Stimulated activated CD8-positive, alpha-beta memory T cell treated with anti-CD3 and anti-CD28 coated beads, Interleukin-2, amount 100 ng/mL, for 1 hour (primary cell): ENCODE measurements at places on chromosomes 7 and 10.
A peak's percentile ranks its signal among the peaks of the same experiment; 100 is the strongest.

- no peak for DNase-seq
These were observed 5.6 kb upstream of the CNPY1 start for GRCh38 chr7:155551785-155552611.

DNA sequence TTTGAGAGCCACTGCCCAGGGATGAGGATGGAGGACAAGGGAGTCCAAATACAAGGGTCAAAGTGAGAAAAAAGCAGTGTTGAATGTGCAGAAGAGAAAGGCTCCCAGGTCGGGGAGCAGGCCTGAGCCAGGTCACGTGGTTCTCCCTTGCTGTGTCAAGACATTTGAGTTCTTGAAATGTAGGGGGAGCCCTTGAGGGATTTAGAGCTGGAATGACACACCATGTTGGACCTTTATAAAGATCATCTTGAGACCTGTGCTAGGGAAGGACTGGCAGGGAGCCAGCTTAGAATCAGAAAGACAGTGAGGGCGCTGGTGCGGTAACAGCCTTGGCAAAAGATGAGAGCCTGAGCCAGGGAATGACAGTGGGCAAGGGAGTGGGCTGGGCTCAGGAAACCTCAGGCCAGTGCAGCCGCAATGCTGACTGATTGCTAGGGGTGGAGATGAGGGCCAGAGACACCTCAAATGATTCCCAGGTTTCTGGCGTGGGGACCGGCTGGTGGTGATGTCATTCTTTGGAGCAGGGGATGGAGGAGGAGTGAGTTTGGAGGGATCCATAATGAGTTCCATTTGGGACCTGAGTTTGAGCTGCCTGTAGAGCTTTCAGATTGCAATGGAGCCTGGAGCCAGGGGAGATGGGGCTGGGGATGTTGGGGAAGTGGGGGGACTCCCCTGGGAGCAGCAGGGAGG lies 120.1 kb downstream of the PTPN20 start:
- no peak for DNase-seq

GRCh38 chr10:73635781-73636180 lies 5.5 kb downstream of the MYOZ1 start:
- DNase-seq, result no peak

- DNase-seq, result no peak
These were observed 95.3 kb downstream of the CCSER2 start for GRCh38 chr10:84423719-84424118.

- DNase-seq, result no peak
These were observed 586.8 kb upstream of the MGMT start for GRCh38 chr10:128880159-128880725.

GRCh38 chr10:118471863-118472262 lies 123.6 kb downstream of the PRLHR start:
- DNase-seq, result no peak

DNA sequence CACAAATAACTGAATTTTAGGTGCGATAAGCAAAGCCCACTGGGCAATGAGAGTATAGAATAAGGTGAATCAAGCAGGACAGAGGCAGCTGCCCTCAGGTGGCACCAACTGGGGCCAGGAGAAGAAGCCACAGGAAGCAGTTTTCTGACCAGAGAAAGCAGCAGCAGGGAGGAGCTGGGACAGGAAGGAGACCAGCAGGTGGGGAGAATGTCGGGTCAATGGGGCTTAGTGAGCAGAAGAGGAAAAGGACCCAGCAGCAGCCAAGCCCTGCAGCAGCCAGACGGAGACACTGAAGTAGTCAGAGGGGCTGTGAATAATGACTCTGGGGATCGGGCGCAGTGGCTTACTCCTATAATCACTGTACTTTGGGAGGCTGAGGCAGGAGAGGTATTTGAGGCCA lies 209.6 kb upstream of the SH2B2 start:
- no peak for DNase-seq

- no peak for DNase-seq
These were observed 11.7 kb downstream of the STAM start for GRCh38 chr10:17655567-17656146.

- no peak for DNase-seq
These were observed 9.9 kb upstream of the GSAP start for GRCh38 chr7:77426052-77426404.

- no peak for DNase-seq
These were observed 104.3 kb downstream of the AHR start for GRCh38 chr7:17402628-17403278.

DNA sequence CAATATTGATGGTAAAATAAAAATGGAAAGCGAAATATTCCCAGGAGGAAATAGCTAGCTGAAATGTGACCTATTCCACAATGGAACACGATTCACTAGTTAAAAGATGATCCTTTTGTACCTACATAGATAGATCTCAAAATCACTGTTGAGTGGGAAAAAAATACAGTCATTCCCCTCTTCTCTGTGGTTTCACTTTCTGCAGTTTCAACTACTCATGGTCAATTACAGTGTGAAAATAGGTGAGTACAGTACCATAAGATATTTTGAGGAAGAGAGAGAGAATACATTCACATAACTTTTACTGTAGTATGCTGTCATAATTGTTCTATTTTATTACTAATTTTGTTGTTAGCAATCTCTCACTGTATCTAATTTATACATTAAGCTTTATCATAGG lies 56.0 kb upstream of the COL13A1 start:
- no peak for DNase-seq

DNA sequence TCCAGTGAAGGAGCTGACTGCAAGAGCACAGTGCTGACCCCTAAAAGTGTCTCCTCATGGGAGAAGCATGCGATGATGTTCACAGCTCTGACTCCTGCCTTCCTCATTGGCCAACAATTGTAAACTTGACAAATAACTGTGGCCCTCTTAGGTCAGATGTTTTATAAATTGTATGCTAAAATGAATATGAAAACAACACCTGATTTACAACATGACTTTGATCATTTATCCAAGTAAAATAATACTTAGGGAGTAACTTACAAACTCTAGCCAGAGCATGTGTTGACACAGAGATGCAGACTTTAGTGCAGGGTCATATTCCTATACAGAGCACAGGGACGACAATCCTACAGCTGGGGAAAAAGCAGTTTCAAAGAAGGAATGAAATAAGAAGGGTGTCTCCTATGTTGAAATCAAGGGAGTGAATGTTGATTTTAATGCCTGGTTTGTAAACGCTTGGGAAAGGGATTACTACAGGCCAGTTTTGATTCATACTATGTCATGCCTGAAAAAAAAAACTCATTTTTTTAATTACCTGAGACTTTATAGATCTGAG lies 391.4 kb upstream of the AKR1E2 start:
- no peak for DNase-seq

- no peak for DNase-seq
These were observed 443 bp downstream of the RNF32 start for GRCh38 chr7:156640949-156641485.

DNA sequence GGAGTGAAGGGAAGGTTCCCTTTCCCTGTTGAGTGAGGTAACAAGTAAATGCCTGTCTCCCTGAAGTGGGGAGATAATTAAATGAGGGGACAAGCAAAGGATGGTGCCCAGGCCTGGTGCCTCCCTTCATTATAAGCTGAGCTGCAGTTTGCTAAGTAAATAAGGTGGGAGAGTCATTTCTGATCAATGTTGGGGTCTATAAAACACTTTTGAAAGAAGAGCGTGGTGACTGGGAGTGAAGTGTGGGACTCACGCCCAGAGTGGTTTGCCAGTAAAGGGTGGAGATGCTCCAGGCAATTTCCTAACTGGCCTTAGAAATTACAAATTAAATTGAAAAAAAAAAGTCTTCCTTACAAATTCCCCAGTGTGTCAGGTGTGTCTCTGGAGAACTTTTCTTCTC lies 9.6 kb upstream of the GPR15LG start:
- no peak for DNase-seq

- no peak for DNase-seq
These were observed 190.3 kb downstream of the TWIST1 start for GRCh38 chr7:18927134-18927533.

DNA sequence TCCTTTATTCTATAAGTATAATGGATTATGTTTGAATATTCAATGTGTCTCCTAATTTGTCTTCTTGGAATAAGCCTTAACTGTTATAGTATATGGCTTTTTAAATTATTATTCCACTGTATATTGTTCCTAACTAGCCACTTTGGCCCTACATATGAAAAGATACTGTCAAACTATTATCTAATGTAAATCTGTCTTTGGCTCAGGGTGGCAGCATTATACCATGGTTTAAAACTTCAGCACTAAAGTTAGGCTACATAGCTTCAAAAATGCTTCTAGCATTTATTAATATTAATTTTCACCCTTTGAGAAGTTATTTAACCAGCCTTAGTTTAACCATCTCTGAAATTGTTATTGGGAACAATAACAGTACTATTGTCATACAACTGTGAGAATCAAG lies 543.1 kb upstream of the MBL2 start:
- no peak for DNase-seq

DNA sequence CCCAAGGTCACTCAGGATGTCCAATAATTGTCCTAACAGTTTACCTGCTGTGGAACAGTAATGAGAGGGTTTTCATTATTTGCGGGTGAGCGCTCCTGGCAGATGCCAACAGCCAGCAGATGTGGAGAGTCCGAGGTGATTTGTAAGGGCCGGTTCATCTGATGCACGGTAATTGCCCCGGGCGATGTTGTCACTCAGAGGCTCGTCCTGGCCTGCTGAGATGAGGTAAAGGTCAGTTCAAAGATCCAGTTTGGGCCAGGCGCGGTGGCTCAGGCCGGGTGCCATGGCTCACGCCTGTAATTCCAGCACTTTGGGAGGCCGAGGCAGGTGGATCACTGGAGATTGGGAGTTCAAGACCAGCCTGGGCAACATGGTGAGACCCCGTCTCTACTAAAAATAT lies 16.9 kb downstream of the LHPP start:
- DNase-seq, result no peak

- DNase-seq, result no peak
These were observed 2.6 kb upstream of the SEC31B start for GRCh38 chr10:100522107-100522801.

- no peak for DNase-seq
These were observed 64.3 kb upstream of the ZNF438 start for GRCh38 chr10:31095677-31096560.

DNA sequence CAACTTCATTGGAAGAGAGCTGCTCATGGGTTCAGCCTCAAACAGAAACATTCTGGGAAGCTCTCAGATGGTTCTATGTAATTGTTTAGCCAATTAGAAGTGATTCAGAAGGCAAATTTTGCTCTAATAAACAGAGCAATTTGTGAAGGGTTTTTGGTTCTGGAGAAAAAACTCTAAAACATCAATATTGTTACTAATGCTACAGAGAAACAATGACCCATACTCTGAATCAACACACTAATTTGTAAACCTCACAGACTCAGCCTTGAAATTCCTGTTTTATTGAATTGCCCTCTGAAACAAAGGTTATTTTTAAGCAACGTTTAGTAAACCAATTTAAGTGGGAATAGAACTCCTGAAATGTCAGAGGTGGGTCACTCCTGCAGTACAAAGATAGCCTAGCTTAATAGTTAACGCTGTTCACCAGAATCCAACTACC lies 171.6 kb upstream of the SVIL start:
- no peak for DNase-seq

GRCh38 chr7:145092766-145093165 lies 256.9 kb upstream of the TPK1 start:
- no peak for DNase-seq

DNA sequence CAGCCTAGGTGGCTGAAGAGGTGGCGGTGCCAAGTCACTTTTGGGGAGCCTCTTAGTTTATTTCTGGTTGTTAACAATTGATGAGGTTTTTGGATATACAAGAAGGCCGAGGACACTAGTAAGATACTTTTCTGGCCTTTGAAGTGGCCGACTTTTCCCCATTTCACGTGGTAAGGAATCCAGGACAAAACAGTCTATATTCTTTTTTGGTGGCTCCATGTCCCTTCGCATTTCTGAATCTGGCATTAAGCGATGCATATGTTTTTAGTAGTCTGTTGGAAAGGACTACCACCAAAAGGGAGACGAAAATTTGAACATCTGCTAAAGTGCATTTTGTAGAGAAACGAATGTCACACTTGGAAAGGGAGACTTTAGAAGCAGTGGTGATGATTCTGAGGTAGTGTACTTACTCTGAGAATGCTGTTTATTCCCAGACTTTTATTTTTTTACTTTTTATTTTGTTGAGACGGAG lies 1.5 kb downstream of the MLLT10 start:
- no peak for DNase-seq

GRCh38 chr7:32131091-32131490 lies 60.9 kb upstream of the PDE1C start:
- no peak for DNase-seq

DNA sequence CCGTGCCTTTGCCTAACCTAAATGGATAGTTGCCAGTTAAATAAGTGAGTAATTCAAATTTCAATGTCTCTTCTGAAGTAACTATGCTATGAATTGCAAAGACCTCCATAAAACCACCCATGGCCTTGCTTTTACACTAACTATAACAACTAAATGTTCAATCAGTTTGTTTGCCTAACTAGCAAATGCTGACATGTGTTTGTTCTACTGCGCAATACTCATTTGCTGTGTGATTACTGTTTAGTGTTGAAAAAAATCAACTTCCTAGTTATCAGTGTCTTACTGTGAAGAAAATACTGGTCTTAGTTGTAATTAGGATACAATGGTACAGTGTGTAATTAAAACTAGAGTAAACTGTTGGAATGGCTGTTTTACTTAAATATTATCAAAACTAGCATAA lies 47.3 kb upstream of the GATAD1 start:
- no peak for DNase-seq

GRCh38 chr7:20786049-20786412 lies 655 bp downstream of the SP8 start:
- no peak for DNase-seq

GRCh38 chr7:36389371-36390198 lies at the start of gene ANLN:
Gene ANLN (plus strand): TSS chr7:36389862. CDS start chr7:36390027, 165 bp downstream.
- DNase-seq, result peak; percentile 60

- no peak for DNase-seq
These were observed 10.6 kb upstream of the BPGM start for GRCh38 chr7:134636008-134636449.

DNA sequence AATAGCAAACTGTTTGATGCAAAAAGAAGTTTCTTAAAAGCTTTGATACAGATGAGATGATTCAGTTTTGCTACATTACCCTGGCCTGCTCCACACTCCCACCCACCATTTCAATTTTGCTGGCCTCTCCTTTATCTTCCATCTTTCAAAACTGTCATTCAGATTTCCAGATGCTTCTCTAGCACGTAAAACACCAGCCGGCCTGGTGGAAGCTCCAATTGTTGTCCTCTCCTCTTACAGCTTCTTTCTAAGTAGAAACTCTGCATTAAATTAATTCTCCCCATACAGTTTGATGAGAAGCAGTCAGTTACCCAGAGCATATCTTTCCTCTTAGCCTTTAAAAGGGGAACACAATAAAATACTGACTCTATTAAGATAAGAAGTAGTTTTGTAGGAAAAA lies 34.3 kb upstream of the ELMO1 start:
- DNase-seq, result no peak
